ENCODE measurements at places on chromosomes 13 and 19. TPM values are rescaled to one million over a fixed set of nuclear protein-coding genes. Genes with fewer than 3 reads are reported as not detected.

Gene TMEM150B
- total RNA-seq: not detected

Gene TNFRSF19
- total RNA-seq: 0.07 TPM

GRCh38 chr19:45161738-45162607, 1.2 kb upstream of the NKPD1 start:
- no peaks in the 10 kb centered on the region for H3K27me3 ChIP-seq
- H3K36me3 ChIP-seq: no peaks in the 10 kb centered on the region
- H3K27ac ChIP-seq: no peak overlapping the region

GRCh38 chr19:1756705-1757465, 3.6 kb downstream of the ONECUT3 start:
- H3K27ac ChIP-seq: no peak overlapping the region
- H3K4me1 ChIP-seq: peaks cover 8% of the 10 kb centered on the region
- H3K36me3 ChIP-seq: no peaks in the 10 kb centered on the region

DNA sequence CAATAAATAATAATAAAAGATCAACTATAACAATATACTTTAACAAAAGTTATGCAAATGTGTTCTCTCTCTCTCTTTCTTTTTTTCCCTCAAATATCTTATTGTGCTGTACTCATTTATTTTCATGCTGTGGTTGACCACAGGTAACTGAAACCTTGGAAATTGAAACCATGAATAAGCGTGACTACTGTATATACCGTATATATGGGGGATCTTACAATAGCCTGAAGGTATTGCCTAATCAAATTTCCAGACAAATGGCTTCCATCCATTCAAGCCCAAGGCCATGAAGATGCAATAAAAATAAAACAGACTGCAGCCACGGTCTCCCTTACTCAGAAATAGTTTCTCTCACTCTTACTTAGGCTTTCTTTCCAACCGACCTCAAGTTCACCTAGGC, 98.3 kb downstream of the SLITRK6 start:
- H3K36me3 ChIP-seq: no peaks in the 10 kb centered on the region
- no peaks in the 10 kb centered on the region for H3K27me3 ChIP-seq
- H3K4me1 ChIP-seq: no peaks in the 10 kb centered on the region

DNA sequence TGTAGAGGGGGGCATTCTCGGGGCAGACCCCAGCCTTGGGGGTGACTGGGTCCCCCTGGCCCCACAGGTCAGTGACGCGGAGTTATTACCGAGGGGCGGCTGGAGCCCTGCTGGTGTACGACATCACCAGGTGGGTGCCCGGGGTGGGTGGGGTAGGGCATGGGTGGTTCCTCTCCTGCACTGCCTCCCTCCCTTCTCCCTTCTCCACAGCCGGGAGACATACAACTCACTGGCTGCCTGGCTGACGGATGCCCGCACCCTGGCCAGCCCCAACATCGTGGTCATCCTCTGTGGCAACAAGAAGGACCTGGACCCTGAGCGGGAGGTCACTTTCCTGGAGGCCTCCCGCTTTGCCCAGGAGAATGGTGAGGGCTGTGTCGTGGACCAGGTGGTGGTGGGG, 5.7 kb downstream of the RAB4B start:
- peaks cover 10% of the 10 kb centered on the region for H3K4me1 ChIP-seq
- no peak overlapping the region for H3K4me3 ChIP-seq
- no peak overlapping the region for H3K27ac ChIP-seq
- H3K36me3 ChIP-seq: peaks cover 27% of the 10 kb centered on the region
- DNase-seq: no peak

GRCh38 chr13:107830804-107831203, 384.5 kb downstream of the LIG4 start:
- H3K36me3 ChIP-seq: no peaks in the 10 kb centered on the region
- H3K4me1 ChIP-seq: no peaks in the 10 kb centered on the region
- no peak for DNase-seq
